NT2/D1 (cell line): ENCODE measurements at places on chromosomes 16 and 17.
A peak's percentile ranks its signal among the peaks of the same experiment; 100 is the strongest.

DNA sequence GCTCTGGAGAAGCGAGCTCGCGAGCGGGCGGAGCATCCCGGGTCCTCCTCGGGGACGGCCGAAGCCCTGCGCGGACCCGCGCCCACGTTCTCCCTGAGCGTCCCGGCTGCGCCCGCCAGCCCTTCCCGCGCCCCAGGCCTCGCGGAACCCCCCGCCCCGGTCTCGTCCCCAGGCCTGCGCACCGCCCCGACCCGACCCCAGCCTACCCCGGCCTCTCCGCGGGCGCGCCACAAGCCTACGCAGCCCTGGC, 159 bp downstream of the USP36 start:
- DNase-seq = no peak

- no peak for DNase-seq
These were observed 6.2 kb downstream of the PRCD start for GRCh38 chr17:76545918-76546555.

DNA sequence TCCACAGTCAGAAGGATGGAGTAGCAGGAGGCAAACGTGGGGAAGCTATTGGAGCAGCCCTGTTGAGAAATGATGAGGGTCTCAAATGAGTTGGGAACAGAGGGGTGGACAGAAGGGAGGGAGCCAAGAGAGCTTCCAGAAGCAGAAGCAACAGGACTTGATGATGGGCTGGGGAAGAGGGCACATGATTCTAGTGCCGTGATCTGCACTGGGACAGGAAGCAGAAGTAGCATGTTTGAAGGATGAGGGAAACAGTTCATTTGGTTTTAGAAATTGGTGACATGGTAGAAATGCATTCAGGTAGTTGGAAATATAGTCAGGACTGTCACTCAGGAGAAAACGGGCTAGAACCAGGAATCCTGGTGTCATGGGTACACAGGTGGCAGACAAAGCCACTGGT, 19.4 kb downstream of the EMP2 start:
- no peak for DNase-seq

DNA sequence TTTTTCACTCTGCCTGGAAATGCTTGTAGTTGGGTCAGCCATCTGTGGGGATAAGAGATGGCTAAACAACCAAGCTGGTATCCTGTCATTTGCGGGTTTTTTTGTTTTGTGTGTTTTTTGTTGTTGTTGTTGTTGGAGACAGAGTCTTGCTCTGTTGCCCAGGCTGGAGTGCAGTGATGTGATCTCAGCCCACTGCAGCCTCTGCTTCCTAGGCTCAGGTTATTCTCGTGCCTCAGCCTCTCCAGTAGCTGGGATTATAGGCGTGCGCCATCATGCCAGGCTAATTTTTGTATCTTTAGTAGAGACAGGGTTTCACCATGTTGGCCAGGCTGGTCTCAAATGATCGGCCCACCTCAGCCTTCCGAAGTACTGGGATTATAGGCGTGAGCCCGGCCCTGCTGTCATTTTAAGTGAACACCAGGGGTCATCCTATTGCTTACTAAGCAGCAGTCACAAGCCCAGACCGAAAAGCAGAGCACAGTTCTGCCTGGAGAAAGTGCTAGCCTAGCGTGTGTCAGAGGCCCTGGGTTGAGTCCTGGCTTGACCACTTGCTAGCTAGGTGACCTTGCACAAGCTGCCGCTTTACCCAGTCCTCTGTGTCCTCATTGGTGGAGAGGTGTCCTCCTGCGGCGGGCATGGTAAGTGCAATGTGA, 4.6 kb downstream of the SMCR8 start:
- no peak for DNase-seq

GRCh38 chr17:75875940-75876189, 2.5 kb downstream of the TRIM47 start:
- DNase-seq = no peak

DNA sequence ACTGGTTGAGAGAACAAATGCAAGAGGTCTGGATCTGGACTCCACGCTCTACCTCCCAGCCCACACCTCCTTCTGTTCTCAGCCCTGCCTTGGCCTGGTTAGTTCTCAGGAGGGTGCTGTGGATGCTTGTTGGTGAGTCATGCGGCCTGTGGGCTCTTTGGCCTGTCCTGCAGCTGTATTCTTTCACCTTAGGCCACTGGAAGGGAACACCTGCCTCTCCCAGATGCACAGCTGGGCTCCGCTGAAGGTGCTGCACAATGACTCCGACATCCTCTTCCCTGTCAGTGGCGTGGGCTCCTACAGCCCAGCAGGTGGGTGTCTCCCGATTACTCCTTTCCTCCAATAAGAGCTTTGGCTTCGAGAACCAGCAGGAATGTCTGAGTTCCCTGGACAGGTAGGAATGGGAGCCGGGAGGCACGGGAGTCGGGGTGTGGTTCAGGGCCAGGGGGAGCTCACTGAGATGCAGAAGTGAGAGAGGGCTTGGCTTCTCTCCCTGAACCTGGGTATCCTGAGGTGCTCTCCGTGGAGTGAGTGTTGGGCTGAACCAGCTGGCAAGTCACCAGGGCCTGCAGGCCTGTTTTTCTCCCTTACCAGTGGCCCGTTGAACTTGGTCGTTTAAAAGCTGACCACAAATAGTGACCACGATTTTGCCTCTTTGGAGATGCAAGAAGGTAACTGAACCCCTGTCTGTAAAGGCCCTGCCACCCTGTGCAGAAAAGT, 85.0 kb downstream of the SNX29 start:
- DNase-seq = no peak

GRCh38 chr17:69588316-69588715, 173.8 kb downstream of the MAP2K6 start:
- no peak for DNase-seq

DNA sequence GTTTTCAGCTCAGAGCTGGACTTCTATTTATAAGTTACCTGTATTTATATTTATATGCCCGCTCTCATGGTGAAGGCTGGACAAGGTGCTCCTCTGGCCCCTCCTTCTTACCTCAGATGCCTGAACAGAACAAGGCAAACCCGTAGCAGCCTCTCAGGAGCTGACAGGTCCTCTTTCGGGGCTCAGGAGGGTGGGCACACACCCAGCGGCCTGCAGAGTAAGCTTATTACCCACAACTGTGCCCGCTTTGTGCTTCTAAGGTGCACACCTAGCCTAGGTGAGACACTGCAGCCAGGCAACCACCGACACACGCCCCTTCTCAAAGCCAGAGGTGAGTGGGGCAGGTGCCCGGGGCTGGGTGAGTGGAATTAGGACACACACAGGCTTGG, 5.3 kb downstream of the NKIRAS2 start:
- no peak for DNase-seq

DNA sequence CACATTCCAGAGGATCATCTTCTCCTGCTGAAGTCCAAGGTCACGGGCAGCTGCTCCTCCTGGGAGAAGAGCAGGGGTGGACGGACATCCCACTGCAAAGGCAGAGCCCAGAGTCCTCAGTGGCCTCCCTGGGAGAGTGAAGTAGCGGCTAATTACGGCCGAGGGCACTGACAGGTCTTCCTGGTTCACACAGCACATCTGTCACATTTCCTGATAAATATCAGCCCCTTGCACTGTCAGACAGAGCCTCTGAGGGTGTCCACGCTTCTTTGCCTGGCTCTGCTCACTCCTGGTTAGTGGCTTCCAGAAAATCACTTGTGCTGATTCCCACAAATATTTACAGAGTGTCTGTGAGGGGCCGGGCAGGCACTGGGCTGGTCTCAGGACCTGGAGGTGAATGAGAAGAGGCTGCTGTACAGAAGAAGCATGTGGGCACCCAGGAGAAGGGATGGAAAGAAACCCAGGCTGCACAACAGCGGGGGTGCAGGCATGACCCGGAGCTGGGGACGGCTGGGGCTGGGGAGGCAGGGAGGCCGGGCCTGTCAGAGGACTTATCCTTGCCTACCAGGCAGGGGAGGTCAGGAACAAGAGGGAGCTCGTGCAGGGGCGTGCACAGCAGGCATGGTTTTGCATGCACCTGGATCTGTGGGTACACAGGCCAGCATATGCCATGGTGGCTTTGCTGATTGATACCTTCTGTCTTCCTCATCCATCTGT, 258.2 kb upstream of the TNRC6C start:
- no peak for DNase-seq

DNA sequence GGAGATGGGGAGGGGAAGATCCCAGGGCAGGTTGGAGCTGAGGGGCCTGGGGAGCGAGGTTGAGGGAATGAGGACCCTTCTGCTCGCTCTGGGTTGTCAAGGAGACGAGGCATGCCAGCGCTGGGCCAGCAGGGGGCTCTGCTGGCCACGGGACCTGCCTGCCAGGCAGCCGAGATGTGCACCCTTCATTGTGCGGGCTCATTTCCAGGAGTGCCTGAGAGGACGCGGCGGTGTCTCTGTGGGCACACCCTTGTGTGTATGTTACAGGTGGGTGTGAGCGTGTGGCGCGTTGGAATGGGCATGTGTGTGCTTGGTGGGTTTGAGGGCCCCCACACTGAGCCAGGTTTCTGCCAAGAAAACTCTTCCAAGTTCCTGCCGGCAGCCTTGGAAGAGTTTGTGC, 15.9 kb downstream of the ARHGAP23 start:
- DNase-seq = peak; percentile 43

- no peak for DNase-seq
These were observed 3.2 kb upstream of the MRPL58 start for GRCh38 chr17:75009139-75009724.

DNA sequence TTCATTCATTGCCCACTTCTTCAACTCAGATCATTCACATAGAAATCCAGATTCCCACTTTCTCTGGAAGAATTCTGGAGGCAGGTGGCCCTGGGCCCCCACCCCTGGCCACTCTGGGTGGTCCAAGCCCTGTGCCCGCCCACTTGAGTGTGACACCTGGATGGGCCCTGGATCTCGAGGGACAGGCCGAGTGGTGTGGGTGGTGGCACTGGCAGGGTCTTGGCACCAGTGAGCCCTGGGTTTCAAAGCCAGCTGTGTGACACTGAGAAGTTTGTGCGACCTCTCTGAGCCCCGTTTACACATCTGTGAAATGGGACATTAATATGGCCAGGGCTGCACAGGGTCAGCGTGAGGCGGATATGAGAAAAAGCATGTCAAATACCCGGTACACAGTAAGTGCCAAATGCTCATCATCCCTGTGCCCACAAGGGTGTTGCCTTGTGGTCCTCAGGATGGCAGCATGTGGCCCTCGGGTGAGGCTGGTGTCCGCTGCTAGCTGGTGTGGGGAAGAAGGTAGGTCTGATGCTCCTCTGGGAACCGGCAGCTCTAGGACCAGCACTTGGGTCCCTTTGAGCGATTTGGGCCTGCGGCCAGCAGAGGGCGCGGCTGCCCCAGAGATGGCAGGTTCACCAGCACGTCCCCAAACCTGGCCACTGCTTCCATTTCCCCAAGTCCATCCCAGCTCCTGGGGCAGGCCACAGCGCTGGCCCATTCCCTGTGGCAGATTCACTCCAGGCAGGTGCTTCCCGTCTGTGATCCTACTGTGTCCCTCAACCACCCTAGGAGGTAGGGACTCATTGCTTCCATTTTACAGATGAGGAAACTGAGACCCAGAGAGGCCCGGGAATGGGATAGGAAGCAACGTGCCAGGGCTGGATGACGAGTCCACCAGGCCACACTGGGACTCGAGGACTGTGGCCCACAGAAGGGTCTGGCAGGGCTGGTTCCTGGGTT, 3.6 kb downstream of the OSGIN1 start:
- peak; percentile 90 for DNase-seq

DNA sequence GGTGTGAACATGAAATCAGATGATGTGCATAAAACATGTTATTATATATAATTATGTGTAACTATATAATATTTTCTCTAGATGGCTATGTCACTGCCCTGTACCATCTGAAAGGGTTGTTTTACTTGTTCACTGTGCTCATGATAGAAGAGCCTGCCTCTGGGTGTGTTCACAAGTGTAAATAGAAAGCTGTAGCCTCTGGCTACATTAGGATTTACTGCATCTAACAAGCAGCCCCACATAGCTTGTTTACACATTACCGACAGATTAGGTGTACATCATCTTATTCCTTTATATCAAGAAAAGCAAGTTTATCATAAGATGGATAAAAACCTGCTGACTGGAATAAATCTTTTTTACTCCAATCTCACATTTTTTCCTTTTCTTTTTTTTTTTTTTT, 46.1 kb downstream of the CHD9 start:
- no peak for DNase-seq

DNA sequence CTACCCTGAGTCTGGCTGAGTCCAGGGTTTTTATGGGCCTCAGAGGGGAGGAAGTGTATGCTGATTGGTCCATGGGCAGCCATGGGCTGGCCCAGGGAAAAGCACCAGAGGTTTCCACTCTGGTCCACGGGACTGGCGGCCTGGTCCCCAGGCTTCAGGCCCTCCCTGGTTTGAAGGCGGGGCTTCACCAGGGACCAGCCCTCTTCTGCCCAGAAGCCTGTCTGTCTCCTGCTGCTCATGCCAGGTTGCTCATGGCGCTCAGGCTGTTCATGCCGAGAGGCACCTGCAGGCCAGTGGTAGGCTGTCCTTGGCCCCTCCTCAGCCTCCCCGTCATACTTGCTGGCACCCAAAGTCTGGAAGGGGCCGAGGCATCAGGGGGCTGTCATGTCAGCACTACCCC, 45.0 kb upstream of the CLEC19A start:
- DNase-seq = no peak

DNA sequence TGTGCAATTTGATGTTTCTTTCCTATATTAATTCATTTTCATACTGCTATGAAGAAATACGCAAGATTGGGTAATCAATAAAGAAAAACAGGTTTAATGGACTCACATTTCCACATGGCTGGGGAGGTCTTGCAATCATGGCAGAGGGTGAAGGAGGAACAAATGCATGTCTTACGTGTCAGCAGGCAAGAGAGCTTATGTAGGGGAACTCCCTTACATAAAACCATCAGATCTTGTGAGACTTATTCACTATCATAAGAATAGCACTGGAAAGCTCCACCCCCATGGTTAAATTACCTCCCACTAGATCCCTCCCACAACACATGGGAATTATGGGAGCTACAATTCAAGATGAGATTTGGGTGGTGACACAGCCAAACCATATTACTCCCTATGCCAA, 418.9 kb upstream of the MAF start:
- no peak for DNase-seq

DNA sequence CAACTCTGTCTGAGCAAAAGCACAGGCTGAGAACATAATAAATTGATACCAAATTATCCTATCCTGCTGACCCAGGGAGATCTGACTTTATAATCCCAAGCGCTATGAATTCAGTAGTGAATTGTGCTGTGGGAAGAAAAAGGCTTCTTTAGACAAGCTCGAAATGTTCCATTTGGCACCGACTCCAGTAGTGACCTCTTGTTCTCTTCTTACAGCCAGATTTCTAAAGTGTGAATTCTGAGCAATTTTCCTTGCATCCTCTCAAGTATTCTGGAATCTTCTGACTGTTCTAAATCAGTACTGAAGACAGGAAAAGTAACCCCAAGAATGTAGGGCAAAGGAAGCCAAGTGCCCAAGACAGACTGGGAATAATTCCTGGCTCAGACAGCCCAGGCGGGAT, 58.2 kb downstream of the CDYL2 start:
- DNase-seq = no peak

- DNase-seq = no peak
These were observed 1.2 kb upstream of the GRB7 start for GRCh38 chr17:39736319-39737165.
